ENCODE measurements at places on chromosomes 6 and 20.

GRCh38 chr20:64214952-64215351 is 40.6 kb upstream of the PCMTD2 start:
- DNase-seq: no peak

DNA sequence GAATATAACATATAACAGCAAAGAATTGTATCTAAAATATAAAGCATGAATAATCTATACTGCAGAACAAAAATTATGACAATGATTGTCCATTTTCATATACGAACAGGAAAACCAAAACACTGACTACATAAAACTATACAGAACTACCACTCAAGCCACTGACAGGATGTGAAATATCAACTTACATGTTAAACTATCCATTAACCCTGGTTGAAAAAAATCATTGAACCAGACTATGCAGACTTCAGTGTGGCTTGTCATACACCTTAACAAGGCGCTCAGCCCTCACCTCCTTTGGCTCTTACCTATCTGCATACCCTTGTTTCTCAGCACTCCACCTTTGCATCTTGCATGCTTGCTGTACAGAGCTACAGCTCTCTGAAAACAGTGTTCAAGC is 34.9 kb downstream of the ASCC3 start:
- no peak for DNase-seq

DNA sequence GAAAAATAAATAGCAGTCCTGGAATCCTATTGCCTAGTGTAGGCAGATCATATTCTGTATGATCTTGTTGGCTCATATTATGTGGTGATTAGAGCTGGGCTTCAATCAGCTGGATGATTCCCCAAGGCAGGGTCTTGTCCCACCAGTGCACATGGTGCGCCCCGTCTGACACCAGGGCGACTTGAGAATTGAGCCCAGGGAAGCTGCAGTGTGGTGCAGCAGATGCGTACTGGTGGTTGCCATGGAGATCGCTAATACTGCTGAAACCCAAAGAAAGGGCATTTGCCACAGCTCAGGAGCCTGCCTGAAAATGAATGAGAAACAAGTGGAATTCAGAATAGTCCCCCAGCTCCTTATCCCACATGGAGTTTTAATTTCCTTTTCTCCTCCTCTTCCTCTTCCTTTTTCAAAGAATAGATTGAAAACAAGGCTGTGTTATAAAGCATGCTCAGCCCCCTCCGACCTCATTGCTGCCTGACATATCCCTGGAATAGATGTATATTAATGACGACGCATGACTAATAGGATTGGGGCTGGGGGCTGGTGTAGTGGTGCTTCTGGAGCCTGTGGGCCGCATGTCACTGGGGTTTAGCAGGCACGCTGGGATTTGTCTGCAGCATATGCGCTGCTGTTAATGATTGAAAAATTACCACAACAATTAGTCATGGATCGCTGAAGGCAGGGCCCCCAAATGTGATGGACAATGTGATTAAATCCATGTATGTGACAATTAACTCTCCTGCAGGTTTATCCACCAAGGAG is 210.5 kb downstream of the FARS2 start:
- DNase-seq: no peak

DNA sequence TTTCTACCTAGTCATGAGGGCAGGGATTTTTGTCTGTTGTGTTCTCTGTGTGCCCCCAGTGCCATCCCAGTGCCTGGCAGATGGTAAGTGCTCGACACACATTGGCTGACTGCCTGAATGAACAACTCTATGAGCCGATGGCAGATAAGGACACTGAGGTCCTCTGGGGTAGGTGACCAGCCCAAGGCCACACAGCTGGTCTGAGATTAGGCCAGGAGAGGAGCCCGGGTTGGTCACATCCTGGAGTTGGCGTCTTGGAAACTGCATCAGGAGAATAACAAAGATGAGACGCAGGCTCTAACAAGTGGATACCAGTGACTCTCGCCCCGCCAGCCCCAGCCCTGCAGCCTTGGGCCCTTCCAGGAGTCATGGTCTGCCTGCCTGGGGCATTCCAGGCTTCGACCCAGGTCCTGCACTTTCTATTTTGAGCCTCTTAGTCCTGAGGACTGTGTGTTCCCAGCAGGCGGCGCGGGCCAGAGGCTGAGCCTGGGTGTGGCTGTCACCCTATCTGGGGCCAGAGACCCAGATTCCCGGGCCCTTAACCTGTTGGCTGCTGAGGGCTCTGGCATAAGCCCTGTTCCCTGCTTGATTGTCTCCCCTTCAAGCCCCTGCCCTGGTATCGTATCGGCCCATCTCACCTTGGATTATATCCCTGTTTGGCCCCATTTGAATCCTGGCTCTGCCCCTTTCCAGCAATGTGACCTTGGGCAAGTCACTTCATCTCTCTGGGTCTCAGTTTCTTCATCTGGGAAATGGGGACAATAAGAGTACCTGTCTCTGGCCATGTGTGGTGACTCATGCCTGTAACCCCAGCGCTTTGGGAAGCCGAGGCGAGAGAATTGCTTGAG is 88.3 kb downstream of the CEBPB start:
- DNase-seq: peak; percentile 70

- DNase-seq: no peak
These were observed 32.2 kb upstream of the CHD6 start for GRCh38 chr20:41650231-41650948.

DNA sequence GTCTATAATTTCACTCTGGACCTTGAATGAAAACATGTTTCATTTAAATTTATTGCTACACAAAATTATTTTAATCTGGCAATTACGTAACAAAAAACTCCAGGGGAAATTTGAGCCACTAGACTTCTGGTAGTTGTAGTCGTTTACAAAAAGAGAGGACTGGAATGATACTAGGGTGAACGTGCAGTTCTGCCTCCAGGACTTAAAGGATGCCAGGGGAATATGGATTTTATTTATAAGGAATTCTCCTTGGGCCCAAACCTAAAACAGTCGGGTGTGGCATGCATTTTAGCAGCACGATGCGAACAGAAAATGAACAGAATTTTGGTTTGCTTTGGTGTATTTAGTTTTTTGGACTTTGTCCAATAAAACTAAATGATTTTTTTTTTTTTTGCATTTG is 76.9 kb downstream of the PRL start:
- no peak for DNase-seq
